ENCODE measurements at places on chromosomes 2 and 18. TPM values are rescaled to one million over a fixed set of nuclear protein-coding genes. Genes with fewer than 3 reads are reported as not detected.

GRCh38 chr2:108968619-108969018, 20.4 kb downstream of the EDAR start:
- DNase-seq: peak; percentile 69

DNA sequence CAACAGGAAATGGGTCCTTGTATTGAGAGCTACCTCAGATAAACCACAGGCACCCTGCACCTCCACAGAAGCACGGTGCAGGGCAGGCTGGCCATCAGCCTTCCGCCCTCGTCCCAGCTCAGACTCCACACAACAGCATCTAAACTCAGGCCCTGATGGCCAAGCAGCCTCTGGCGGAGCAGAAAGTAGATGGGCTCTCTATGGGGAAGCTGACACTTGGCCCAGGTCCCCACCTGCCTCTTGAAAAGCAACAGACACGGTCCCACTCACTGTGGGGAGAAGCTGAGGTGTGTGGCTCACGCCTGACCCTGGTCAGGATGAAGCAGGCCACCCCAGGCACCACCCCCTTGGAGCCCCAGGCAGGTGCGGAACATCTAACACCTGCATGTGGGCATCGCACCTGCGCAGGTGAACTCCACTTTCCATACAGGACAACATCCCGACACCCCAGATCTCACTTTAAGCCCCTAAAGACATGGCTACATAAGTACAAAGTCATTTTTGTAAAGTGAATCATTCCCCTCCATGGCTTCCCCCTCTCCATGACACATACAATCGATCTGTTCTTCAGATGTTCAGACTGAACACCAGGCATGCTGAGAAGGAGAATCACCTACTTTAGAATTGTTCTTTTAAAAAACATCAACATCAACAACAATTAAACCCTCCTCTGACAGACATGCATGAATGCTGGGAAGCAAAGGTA, 208.4 kb downstream of the ZBTB7C start:
- DNase-seq: no peak

GRCh38 chr2:58240670-58241545, at the start of gene FANCL:
Gene FANCL (minus strand): TSS chr2:58241325. CDS start chr2:58241313, 12 bp downstream.
- peak; percentile 93 for DNase-seq

DNA sequence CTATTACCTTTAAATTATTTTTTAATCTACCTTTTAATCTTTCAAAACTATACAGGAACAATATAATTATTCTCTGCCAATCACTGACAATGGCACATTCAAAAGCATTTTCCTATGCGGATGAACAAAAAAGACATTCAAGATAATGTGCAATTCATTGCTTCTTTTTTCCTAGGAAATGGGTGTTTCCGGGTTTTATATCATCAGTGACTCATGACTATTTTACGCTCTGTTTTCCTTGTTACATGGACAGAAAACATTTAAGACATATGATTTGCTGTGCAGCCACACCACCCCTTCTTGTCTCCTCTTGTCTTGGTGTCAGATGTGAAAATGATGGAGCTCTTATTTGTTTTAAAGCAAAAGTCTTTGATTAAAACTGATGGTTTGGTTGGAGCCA, 184.7 kb upstream of the LINC00305 start:
- DNase-seq: no peak

DNA sequence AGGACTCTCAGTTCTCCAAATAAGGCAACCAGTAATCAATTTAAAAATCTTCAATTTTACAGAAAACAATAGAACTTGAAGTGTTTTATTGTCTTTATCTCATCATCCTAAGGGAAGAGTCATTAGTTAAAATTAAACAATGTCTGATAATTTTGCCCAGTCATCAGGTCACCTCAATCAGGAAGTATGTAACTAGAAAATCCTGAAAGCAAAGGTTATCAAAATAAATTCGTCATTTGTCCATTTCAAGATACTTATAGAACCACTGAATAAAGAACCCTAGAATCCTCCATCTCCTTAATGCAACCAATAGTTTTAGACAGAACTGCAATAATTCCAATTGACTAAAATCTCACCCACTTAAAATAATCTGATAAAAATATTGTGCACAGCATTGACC, 115.2 kb downstream of the NCKAP5 start:
- no peak for DNase-seq

DNA sequence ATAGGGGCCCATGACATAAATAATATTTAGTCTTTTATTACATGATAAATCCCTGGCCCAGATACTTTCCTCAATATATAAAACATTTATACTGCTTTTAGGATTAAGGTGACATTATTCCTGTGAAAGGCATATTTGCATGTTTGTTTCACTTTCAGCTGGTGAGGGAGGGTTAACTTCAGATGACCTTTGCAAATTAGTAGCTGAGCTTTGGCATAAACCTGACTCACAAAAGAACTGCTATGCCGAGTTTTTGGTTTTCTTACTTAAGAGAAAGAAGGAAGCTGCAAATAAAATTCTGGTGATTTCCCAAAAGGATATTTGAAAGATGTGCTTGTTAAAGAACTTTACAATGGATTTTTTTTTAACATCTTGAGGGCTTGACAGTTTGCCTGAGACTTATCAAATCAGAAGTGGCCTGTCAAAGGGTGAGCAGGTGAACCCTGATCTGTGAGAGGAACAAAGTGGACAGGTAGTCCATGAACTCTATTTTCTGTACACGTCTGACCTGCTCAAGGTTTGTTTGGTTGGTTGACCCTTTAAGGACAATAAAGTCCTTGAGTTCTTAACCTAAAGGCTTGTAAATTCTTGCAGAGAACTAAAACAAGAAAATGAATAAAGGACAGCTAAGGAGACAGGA, 93.5 kb downstream of the FAM124B start:
- DNase-seq: no peak

Gene CXCR1
- total RNA-seq: not detected
